ENCODE measurements at places on chromosomes 2 and 18. TPM values are rescaled to one million over a fixed set of nuclear protein-coding genes. Genes with fewer than 3 reads are reported as not detected.
A peak's percentile ranks its signal among the peaks of the same experiment; 100 is the strongest.

- H3K27ac ChIP-seq, result no peak overlapping the region
- no peaks in the 10 kb centered on the region for H3K27me3 ChIP-seq
- no peak for DNase-seq
- H3K4me3 ChIP-seq, result no peak overlapping the region
- peaks cover 12% of the 10 kb centered on the region for H3K4me1 ChIP-seq
Observed at GRCh38 chr2:190178066-190178722, 115.7 kb upstream of the MSTN start.

GRCh38 chr2:119680457-119681202 lies 1.6 kb downstream of the TMEM177 start:
- H3K36me3 ChIP-seq, result peaks cover 14% of the 10 kb centered on the region
- no peak overlapping the region for H3K27ac ChIP-seq
- no peaks in the 10 kb centered on the region for H3K27me3 ChIP-seq
- no peak for DNase-seq
- no peak overlapping the region for H3K4me3 ChIP-seq

DNA sequence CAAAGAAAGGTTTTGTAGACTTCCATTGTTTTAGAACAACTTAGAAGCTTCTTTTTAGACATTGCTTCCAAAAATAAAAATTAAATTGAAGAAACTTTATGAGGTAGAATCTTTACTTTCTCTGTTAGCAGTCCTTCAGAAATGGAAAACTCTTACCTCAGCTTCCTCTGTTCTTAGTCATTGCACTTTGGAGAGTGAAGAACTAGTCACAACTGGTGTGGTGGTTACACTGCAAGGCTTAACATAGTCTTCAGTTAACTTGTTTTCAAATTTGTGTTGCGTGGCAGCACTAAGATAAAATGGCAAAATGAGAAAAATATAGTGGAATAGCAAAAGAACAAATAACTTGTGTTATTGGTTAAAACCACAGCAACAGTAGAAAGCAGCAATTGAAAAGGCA lies 332.6 kb downstream of the KIAA1328 start:
- no peak overlapping the region for H3K4me3 ChIP-seq
- H3K27me3 ChIP-seq, result no peaks in the 10 kb centered on the region
- no peak overlapping the region for H3K27ac ChIP-seq
- DNase-seq, result no peak

DNA sequence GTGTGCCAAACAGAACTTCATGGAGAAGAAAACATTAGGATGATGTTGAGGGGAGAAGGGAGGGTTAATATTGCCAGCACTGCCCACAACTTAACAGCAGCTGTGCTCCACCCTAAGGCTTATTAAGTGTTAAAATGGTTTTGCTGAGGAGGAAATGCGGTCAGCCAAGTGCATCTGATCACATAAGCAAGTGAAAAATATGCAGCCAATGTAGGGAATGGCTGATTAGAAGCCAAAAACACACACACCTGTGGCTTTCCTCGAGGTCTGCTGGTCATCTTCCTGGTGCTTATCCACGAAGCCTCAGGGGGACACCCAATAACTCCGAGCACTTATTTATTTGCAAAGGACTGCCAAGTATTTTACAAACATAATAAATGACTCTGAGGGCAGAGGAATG lies 66.3 kb upstream of the GPR45 start:
- DNase-seq, result no peak
- no peaks in the 10 kb centered on the region for H3K4me1 ChIP-seq
- H3K27ac ChIP-seq, result no peak overlapping the region
- no peaks in the 10 kb centered on the region for H3K36me3 ChIP-seq

- H3K4me1 ChIP-seq, result no peaks in the 10 kb centered on the region
- H3K36me3 ChIP-seq, result no peaks in the 10 kb centered on the region
- no peaks in the 10 kb centered on the region for H3K27me3 ChIP-seq
- no peak overlapping the region for H3K4me3 ChIP-seq
- DNase-seq, result no peak
Observed at GRCh38 chr2:12536976-12537375, 179.8 kb upstream of the TRIB2 start.

DNA sequence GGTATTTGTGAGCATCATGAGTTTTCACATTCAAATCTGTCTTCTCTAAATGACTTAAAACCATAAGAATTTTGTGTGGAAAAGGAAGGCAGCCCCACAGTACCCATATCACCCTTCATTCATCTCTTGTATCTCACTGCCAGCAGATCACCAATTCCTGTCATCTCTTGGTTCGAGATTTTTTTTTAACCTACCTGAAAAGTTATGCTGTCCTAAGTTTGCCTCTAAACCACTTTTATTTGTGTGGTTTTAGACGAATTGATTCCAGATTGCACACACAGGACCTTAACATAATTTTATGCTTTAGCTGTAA lies 32.0 kb downstream of the ABCG5 start:
- no peak overlapping the region for H3K4me3 ChIP-seq
- peaks cover 68% of the 10 kb centered on the region for H3K36me3 ChIP-seq
- H3K4me1 ChIP-seq, result no peaks in the 10 kb centered on the region
- H3K27ac ChIP-seq, result no peak overlapping the region
- DNase-seq, result no peak
- no peaks in the 10 kb centered on the region for H3K27me3 ChIP-seq

- no peaks in the 10 kb centered on the region for H3K27me3 ChIP-seq
- H3K4me1 ChIP-seq, result no peaks in the 10 kb centered on the region
Observed at GRCh38 chr18:31595121-31595771, 3.6 kb downstream of the TTR start.

GRCh38 chr18:69400253-69400975 lies at the start of gene DOK6:
DOK6 (plus strand) TSS chr18:69400888.
- no peaks in the 10 kb centered on the region for H3K36me3 ChIP-seq
- H3K4me3 ChIP-seq, result peak within 1 kb of the TSS; percentile 58
- no peaks in the 10 kb centered on the region for H3K27me3 ChIP-seq
- peak; percentile 51 for DNase-seq

DNA sequence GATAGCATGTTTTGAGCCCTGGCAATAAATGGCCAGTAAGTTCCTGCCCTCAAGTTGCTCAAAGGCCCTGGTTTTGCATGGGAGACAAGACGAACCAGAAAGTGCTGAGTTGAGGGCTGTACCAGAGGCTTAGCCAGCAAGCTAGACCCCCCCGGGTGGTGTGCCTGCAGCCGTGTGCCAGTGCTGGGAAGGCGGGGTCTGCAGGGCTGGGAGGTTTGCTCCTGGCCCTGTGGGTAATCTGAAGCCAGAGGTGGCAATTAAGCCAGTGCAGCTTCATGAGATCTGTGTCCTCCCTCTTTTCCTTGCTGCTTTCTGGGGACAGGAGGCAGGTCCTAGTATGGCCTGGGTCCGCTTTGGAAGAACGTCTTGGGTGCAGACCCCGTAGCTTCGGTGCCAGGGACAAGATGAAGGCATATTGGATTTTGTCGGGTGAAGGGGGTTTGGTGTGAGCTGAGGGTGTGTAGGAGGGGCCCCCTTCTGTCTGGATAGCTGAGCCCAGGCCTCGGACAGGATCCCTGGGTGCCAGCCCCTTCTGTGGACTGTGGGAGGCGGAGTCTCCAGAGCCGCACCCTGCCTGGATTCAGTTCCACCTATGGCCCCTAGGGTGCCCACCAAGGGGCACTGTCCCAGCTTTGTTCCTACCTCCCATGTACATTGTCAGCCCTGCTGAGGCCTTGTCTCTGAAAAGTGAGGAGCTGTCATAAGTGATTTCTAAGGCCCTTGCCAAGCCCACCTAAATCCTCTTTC lies 15.6 kb downstream of the ATOH8 start:
- H3K36me3 ChIP-seq, result no peaks in the 10 kb centered on the region
- no peak overlapping the region for H3K4me3 ChIP-seq
- no peaks in the 10 kb centered on the region for H3K27me3 ChIP-seq
- peaks cover 66% of the 10 kb centered on the region for H3K4me1 ChIP-seq

- no peak overlapping the region for H3K27ac ChIP-seq
- H3K36me3 ChIP-seq, result no peaks in the 10 kb centered on the region
- no peak for DNase-seq
- no peak overlapping the region for H3K4me3 ChIP-seq
- no peaks in the 10 kb centered on the region for H3K4me1 ChIP-seq
Observed at GRCh38 chr2:234919711-234920110, 32.1 kb upstream of the SH3BP4 start.

DNA sequence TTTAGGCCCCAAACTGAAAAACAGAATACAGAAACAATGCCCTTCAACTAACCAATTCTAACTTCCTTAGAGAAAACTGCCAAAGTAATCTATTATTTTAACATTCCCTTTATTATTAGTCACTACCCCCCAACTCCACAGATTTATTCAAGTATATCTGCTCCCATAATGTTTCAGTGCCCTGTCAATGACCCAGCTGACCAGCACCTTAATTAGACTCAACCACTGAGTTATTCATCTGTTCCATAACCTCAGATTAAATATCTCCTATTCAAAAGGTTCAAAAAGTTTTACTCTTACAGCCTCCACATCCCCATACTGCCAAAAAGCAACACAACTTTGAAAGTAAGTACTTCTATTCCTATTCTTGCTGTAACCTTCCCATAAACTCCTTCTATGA lies 202.4 kb downstream of the EXOC6B start:
- no peak overlapping the region for H3K27ac ChIP-seq
- DNase-seq, result no peak
- H3K4me1 ChIP-seq, result no peaks in the 10 kb centered on the region
- H3K27me3 ChIP-seq, result no peaks in the 10 kb centered on the region
- H3K36me3 ChIP-seq, result no peaks in the 10 kb centered on the region

- no peaks in the 10 kb centered on the region for H3K36me3 ChIP-seq
- DNase-seq, result no peak
- H3K27ac ChIP-seq, result no peak overlapping the region
- no peak overlapping the region for H3K4me3 ChIP-seq
- H3K27me3 ChIP-seq, result no peaks in the 10 kb centered on the region
Observed at GRCh38 chr18:71471963-71472725, 1072.0 kb downstream of the CBLN2 start.

- H3K4me1 ChIP-seq, result peaks cover 11% of the 10 kb centered on the region
- peak overlapping the region; percentile 67 for H3K4me3 ChIP-seq
- H3K27ac ChIP-seq, result peak overlapping the region; percentile 70
- peak; percentile 30 for DNase-seq
Observed at GRCh38 chr2:96144481-96145035, 682 bp downstream of the DUSP2 start.

DNA sequence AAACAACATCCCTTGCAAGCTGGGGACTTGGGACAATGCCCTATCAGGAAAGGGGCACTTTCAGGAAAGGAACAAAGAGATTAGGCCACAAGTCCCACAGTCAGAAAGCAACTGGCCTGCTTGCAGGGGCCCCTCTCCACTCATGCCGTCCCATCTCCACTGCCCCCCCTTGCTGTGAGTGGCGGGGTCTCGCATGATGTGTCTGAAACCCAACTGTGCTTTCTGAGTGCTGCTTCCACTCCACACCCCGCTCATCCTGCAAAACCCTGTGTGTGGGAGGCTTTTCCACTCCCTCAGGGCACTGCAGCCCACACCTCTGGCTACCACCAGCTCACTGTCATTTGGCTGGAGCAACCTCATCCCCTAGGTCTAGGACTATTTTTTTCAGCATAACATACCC lies 7.9 kb downstream of the HS6ST1 start:
- H3K36me3 ChIP-seq, result no peaks in the 10 kb centered on the region
- peaks cover 81% of the 10 kb centered on the region for H3K4me1 ChIP-seq
- H3K27ac ChIP-seq, result peak overlapping the region; percentile 81

DNA sequence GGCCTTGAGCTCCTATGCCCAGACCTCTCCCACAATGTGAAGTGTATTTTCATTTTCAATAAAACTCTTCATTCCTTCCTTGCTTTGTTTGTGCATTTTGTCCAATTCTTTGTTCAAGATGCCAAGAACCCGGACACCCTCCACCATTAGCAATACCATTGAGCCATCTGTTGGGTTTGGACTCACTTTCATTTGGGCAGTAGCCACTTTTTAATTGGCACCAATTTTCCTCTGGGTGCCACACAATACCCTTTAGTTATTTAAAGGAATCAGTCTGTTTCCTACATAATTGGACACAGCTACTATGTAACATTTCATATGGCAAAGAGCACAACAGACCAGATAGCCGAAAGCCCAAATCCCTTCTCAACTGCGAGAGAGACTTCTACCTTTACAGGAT lies 22.5 kb upstream of the SLC35G4 start:
- H3K4me1 ChIP-seq, result no peaks in the 10 kb centered on the region
- no peak for DNase-seq
- H3K27me3 ChIP-seq, result no peaks in the 10 kb centered on the region
- no peak overlapping the region for H3K27ac ChIP-seq
- no peaks in the 10 kb centered on the region for H3K36me3 ChIP-seq
- no peak overlapping the region for H3K4me3 ChIP-seq

GRCh38 chr2:238915596-238915995 lies 67.7 kb downstream of the TWIST2 start:
- H3K4me1 ChIP-seq, result no peaks in the 10 kb centered on the region
- no peak overlapping the region for H3K4me3 ChIP-seq
- H3K36me3 ChIP-seq, result no peaks in the 10 kb centered on the region
- H3K27ac ChIP-seq, result no peak overlapping the region

DNA sequence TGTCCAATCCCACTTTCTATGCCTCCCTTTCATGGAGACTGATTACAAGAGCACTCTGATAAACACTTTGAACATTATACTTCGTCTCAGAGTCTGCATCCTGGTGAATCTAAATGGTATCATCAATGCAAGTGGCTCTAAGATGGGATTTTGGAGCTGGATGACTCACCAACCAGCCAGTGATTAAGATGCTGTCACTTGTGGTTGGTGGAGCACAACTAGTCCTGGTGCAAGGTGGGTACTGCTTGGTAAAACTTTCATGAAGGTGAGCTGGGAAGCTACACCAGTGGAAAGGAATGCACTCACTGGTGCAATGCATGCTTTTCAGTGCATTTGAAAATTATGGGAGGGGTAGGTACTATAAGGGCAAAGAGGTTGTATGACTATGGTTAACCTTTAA lies 137.7 kb upstream of the TRIB2 start:
- no peaks in the 10 kb centered on the region for H3K4me1 ChIP-seq
- no peak overlapping the region for H3K27ac ChIP-seq
- H3K4me3 ChIP-seq, result no peak overlapping the region
- no peaks in the 10 kb centered on the region for H3K27me3 ChIP-seq
- DNase-seq, result no peak

GRCh38 chr2:179655627-179656026 lies 205.8 kb downstream of the ZNF385B start:
- H3K36me3 ChIP-seq, result no peaks in the 10 kb centered on the region
- no peaks in the 10 kb centered on the region for H3K27me3 ChIP-seq
- no peak overlapping the region for H3K27ac ChIP-seq

Gene DSEL
- total RNA-seq, result 2.2 TPM

Gene NEU4
- 18.0 TPM for total RNA-seq

Gene LCT
- total RNA-seq, result 0.02 TPM

Gene VIT
- 3.6 TPM for total RNA-seq

Gene BOK
- total RNA-seq, result 1.3 TPM

Gene ZNF804A
- not detected for total RNA-seq

All from psoas muscle (tissue), 8 donors.